ENCODE measurements at places on chromosomes 16 and 17.
A peak's percentile ranks its signal among the peaks of the same experiment; 100 is the strongest.

- H3K27me3 ChIP-seq, result no peaks in the 10 kb centered on the region
- H3K36me3 ChIP-seq, result no peaks in the 10 kb centered on the region
- H3K4me1 ChIP-seq, result peaks cover 20% of the 10 kb centered on the region
- no peak overlapping the region for H3K4me3 ChIP-seq
Observed at GRCh38 chr17:9974448-9975381, 69.6 kb upstream of the RCVRN start.

DNA sequence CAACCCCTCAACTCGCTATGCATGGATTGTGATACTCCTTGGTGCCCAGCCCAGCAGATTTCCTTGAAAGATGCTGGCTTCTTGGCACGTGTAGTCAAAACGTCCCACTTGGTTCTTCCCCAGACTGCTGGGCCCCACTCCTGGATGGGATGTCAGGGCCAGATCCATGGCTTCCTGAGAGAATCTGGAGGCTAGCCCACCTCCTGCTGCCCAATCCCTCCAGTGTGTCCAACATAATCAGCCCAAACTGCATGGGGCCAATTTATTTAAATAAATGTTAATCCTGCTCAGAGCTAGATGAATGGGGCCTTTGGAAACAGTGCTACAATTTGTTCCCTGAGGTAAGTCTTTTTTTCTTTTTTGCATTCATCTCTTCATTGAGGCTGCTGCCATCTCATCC is 49.4 kb downstream of the WSB1 start:
- no peak overlapping the region for H3K4me3 ChIP-seq
- peaks cover 50% of the 10 kb centered on the region for H3K4me1 ChIP-seq
- DNase-seq, result no peak
- no peaks in the 10 kb centered on the region for H3K27me3 ChIP-seq
- no peak overlapping the region for H3K27ac ChIP-seq

DNA sequence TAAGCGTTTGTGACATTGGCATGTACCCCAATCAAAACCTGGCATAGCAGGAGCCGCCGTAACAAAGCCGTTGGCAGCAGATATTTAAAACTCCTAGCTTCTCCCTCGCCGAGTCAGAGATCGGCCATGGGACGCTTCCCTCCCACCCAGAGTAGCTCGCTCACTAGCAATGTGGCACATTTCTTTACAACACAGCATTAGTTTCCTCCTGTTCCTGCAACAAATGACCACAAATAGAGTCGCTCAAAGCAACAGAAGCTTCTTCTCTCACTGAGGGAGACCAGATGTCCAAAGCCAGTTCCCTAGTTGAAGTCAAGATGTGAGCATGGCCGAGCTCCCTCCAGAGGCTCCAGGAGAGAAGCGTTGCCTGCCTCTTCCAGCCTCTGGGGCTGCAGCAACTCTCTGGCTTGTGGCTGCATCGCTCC is 106.7 kb downstream of the RBFOX3 start:
- H3K27ac ChIP-seq, result no peak overlapping the region
- no peak for DNase-seq
- H3K4me3 ChIP-seq, result no peak overlapping the region
- H3K36me3 ChIP-seq, result peaks cover 11% of the 10 kb centered on the region

GRCh38 chr16:19135896-19136438 is 22.2 kb downstream of the ITPRIPL2 start:
- peaks cover 16% of the 10 kb centered on the region for H3K4me1 ChIP-seq
- H3K27me3 ChIP-seq, result no peaks in the 10 kb centered on the region
- no peaks in the 10 kb centered on the region for H3K36me3 ChIP-seq
- no peak overlapping the region for H3K27ac ChIP-seq
- DNase-seq, result no peak

DNA sequence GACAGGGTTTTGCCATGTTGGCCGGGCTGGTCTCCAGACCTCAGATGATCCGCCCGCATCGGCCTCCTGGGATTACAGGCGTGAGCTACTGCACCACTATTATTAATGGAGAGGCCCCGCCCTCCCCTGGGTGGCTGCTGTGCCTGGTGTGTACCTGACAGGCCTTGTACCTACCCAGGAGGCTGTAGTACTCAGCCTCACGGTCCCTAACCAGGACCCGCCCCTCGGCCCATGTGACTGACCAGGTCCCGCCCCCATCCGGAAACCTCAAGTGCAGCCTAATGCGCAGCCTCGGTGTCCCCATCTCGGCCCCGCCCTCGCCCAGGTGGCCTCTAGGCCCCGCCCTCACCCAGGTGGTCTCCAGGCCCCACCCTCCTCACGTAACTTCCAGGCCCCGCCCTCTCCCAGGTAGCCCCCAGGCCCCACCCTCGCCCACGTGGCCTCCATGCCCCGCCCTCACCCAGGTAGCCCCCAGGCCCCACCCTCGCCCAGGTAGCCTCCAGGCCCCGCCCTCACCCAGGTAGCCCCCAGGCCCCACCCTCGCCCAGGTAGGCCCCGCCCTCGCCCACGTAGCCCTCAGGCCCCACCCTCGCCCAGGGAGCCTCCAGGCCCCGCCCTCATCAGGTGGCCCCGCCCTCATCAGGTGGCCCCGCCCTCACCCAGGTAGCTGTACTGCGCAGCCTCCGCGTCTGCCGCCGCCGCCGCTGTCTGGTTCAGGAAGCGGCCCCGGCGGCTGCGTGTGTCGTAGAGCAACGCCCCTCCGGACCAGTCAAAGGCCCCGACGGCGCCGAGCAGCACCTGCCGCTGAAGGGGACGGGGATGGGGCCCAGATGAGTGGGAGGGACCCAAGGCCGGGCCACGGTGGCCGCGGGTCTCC is 31.0 kb downstream of the HASPIN start:
- DNase-seq, result peak; percentile 82
- H3K27me3 ChIP-seq, result no peaks in the 10 kb centered on the region
- H3K4me3 ChIP-seq, result no peak overlapping the region
- H3K36me3 ChIP-seq, result no peaks in the 10 kb centered on the region

DNA sequence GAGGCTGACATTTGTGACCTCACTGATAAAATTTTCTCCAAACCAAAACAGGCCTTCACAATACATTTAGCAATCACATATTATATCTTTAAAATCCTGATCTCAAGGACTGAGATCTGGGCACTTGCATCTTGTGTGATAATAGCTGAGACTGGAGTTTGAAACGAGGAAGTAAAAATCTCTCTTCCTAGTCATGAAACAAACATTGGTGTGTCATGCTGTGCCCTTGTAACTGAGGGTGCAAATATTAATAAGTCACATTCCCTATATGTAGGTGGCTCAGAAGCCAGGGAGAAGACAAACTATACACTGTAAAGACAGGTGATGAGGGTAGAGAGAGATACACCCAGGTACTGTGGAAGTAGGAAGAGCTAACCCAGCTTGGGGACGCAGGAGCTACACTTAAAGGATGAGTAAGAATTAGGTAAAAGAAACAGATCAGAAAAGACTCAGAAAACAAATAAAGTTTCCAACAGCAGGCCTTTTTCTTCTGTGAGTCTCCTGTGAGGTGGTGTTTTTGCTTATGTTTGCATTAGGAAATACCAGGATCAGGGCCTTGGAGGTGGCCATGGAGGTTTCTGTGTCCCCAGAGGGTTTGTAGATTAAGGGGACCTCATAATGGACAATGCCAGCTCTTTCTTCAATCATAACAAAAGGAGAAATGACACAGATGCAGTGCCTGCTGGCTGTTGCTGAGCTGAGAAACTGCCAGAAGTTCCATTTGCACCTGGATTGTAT is 335.7 kb downstream of the GRIN2A start:
- no peak overlapping the region for H3K27ac ChIP-seq
- DNase-seq, result no peak
- H3K27me3 ChIP-seq, result no peaks in the 10 kb centered on the region
- no peak overlapping the region for H3K4me3 ChIP-seq
- no peaks in the 10 kb centered on the region for H3K36me3 ChIP-seq

DNA sequence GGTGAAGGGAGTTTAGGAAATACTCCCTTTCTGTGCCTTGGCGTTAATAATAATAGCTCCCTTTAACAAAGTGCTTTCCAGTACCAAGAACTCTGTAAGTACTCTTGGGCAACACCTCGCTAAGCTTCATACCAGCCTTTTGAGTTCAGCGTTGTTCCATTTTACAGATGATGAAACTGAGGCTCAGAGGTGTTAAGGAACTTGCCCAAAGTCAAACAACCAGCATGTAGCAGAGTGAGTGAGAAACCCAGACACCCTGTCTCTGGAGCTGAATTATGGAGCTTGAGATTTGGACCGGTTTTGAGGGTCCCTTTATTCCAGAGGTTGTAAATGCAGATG is 607 bp downstream of the KATNIP start:
- H3K27ac ChIP-seq, result no peak overlapping the region
- H3K4me1 ChIP-seq, result peaks cover 20% of the 10 kb centered on the region
- H3K27me3 ChIP-seq, result no peaks in the 10 kb centered on the region
- DNase-seq, result no peak
- peaks cover 3% of the 10 kb centered on the region for H3K36me3 ChIP-seq

DNA sequence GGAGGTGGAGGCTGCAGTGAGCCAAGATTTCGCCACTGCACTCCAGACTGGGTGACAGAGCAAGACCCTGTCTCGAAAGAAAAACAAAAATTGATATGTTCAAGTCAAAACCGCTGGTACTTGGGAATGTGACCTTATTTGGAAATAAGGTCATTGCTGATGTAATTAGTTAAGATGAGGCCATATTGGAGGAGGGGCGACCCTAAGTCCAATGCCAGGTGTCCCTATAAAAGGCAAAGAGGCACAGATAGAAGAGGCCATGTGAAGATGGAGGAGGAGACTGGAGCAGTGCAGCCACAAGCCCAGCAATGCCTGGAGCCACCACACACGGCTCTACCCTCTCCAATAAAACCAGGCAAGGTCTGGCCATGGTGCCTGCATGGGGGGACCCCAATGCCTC is 50.8 kb upstream of the JPH3 start:
- no peaks in the 10 kb centered on the region for H3K36me3 ChIP-seq
- DNase-seq, result no peak
- no peaks in the 10 kb centered on the region for H3K27me3 ChIP-seq
- no peak overlapping the region for H3K27ac ChIP-seq

GRCh38 chr17:37841232-37841631 is 83.0 kb upstream of the TBC1D3K start:
- H3K4me3 ChIP-seq, result no peak overlapping the region
- no peak overlapping the region for H3K27ac ChIP-seq
- H3K27me3 ChIP-seq, result peaks cover 5% of the 10 kb centered on the region
- peaks cover 8% of the 10 kb centered on the region for H3K4me1 ChIP-seq

GRCh38 chr17:19320876-19321275 is 41.6 kb downstream of the B9D1 start:
- no peak for DNase-seq
- H3K4me3 ChIP-seq, result no peak overlapping the region
- no peaks in the 10 kb centered on the region for H3K27me3 ChIP-seq
- peaks cover 44% of the 10 kb centered on the region for H3K4me1 ChIP-seq
- no peak overlapping the region for H3K27ac ChIP-seq

GRCh38 chr17:10458701-10459100 is 10.7 kb downstream of the MYH4 start:
- DNase-seq, result no peak
- H3K27me3 ChIP-seq, result no peaks in the 10 kb centered on the region

DNA sequence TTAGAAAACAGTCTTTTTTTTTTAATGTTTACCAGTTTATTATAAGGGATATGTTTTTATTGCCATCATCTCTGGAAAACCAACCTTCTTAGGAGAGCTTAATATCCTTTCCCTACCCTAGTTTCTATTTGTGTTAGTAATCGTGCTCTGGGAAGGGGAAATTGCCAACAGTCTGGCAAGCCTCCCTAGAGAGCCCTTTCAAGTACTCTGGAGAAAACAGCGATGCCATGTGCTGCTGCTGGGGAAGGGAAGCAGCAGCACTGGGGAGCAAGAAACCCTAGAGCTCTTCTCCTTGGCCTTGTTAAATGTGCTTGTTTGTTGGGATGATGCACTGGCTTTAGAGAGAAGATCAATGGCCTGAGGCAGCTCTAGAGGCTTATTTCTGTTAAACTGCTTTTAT is 10.3 kb downstream of the RETREG3 start:
- no peak overlapping the region for H3K27ac ChIP-seq
- no peak for DNase-seq
- no peak overlapping the region for H3K4me3 ChIP-seq
- no peaks in the 10 kb centered on the region for H3K27me3 ChIP-seq
- peaks cover 5% of the 10 kb centered on the region for H3K36me3 ChIP-seq
- no peaks in the 10 kb centered on the region for H3K4me1 ChIP-seq

DNA sequence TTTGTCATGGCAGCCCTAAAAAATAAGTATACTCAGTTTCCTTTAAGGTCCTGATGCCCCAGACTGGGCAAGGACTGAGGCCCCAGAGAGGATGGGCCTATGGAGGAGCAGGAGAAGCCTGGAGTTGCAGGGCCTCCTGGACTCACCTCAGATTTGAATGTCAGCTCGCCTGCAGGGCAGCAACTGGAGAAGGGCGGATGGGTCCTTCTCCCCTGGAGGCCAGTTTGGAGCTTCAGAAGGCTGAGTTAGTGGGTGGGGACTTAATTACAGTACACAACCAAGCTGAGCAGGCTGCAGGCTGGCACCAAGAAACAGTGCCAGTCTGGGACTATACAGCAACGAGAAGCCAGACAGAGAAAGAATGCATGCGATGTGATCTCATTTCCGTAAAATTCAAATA is 6.2 kb downstream of the PIRT start:
- H3K36me3 ChIP-seq, result no peaks in the 10 kb centered on the region
- DNase-seq, result no peak
- no peak overlapping the region for H3K4me3 ChIP-seq
- H3K4me1 ChIP-seq, result peaks cover 8% of the 10 kb centered on the region
- no peak overlapping the region for H3K27ac ChIP-seq
- H3K27me3 ChIP-seq, result no peaks in the 10 kb centered on the region

DNA sequence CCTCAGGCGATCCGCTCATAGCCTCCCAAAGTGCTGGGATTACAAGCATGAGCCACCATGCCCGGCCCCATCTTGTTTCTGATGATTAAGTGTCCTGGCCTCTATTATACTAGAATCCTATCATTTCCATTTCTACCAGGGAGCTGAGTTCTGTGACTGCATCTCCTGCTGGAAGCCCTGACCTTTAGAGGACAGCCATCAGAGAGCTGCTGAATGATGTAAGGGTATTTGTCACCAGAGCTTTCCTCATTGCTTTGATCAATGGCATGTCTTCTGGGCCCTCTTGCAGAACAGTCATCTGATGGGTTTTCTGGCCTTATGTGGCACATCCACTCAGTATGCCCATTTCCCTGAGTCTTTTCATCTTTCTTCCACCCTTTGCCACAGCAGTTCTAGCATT is 39.9 kb downstream of the PSMD12 start:
- no peaks in the 10 kb centered on the region for H3K4me1 ChIP-seq
- no peaks in the 10 kb centered on the region for H3K27me3 ChIP-seq
- no peak overlapping the region for H3K4me3 ChIP-seq
- no peak for DNase-seq

GRCh38 chr17:65914784-65915342 is 277.1 kb downstream of the CEP112 start:
- DNase-seq, result no peak
- H3K27me3 ChIP-seq, result no peaks in the 10 kb centered on the region
- H3K4me1 ChIP-seq, result no peaks in the 10 kb centered on the region
- no peaks in the 10 kb centered on the region for H3K36me3 ChIP-seq

- H3K4me3 ChIP-seq, result no peak overlapping the region
- H3K27ac ChIP-seq, result no peak overlapping the region
Observed at GRCh38 chr17:64133546-64134215, 3.7 kb upstream of the ERN1 start.

DNA sequence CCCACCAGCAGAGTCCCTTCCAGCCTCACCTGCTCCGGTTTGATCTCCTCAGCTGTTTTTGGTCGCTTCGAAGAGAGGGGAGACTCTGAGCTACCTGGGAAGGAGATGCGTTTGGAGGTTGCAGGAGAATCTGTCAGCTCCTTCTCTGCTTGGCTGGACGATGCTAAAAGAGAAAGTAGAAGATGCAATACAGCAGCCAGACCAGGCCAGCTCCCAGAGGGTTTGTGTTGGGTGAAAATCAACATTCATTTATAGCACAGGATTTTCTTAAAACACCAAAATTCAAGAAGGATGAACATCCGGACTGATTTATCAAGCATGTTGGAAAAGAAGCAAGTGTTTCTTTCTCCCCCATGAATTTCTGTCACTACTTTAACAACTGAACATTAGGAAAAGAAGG is 236.1 kb downstream of the ZFHX3 start:
- no peak overlapping the region for H3K27ac ChIP-seq
- H3K36me3 ChIP-seq, result peaks cover 3% of the 10 kb centered on the region
- H3K4me1 ChIP-seq, result no peaks in the 10 kb centered on the region
- H3K27me3 ChIP-seq, result no peaks in the 10 kb centered on the region

Data from spinal cord (tissue), 10 donors.